ENCODE measurements at places on chromosomes 12 and 14.
A peak's percentile ranks its signal among the peaks of the same experiment; 100 is the strongest.

DNA sequence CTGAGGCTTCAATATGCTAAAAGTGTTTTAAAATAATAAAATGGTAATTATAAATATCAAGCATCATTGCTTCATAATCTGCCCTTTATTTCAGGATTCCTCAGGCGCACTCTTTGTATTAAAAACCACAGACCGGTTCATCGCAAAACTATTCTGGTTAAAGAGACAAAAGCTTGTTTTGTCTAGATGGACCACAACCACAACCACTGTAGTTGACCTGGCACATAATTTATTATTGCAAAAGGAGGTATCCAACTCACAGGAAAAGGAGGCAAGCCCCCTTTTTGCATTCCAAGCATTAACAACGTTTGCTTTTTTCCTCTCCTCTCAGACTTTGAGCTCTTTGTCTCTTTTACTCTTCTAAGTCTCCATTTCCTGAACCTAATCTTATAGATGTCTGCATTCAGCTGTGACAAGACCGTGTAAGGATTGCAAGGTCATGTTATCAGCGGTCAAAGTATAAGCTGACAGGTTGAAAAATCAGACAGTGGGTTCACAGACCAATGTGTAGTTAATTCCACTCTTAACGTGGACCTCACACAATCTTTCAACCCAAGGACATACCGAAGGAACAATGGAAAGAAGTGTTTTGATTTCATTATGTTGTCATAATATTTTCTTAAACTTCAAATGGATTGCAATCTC, 1057.6 kb downstream of the GALC start:
- no peak for DNase-seq

GRCh38 chr14:32710231-32710671, 228.4 kb upstream of the NPAS3 start:
- no peak for DNase-seq

GRCh38 chr14:68232300-68233055, 412.9 kb downstream of the RAD51B start:
- peak; percentile 86 for DNase-seq

DNA sequence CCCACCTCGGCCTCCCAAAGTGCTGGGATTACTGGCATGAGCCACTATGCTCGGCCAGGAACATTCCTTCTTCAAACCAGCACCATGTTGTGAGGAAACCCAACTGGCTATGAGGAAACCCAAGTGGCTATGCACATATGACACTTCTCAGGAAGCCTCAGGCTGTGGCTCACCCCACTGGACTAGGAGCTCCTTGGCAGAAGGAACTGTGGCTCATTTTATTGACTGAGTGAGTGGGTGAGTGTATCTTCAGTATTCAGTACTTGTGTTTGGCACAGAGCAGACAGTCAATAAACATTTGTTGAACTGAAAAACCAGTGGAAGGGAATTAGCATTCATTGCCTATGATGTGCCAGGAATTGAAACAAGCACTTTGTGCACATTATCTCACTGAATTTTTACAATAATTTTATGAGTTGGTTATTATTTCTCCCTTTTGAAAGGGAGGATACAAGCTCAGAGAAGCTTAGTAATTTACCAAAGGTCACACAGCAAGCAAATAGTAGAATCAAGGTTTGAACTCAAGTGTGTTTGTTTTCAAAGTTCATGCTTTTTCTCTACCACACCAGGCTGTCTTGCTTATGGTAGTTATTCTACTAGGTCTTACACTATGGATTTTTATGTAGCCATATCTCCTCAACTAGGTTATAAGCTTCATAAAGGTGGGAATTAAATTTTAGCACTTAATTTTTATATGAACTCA, 121.6 kb downstream of the VEZT start:
- no peak for DNase-seq

DNA sequence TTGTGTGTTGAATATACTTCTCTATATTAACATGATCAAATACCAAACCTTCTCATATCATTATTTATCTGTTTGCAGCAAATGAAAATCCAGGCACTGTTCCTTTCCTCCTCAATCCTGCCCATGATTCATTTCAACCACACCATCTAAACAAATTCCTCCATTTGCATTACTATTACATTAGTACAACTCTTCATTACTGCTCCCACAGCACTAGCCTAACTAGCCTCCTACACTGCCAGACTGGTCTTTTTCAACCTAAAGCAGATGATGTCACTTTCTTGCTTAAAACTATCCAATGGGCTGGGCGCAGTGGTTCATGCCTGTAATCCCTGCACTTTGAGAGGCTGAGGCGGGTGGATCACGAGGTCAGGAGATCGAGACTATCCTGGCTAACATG, 117.3 kb upstream of the MYF6 start:
- DNase-seq = no peak

DNA sequence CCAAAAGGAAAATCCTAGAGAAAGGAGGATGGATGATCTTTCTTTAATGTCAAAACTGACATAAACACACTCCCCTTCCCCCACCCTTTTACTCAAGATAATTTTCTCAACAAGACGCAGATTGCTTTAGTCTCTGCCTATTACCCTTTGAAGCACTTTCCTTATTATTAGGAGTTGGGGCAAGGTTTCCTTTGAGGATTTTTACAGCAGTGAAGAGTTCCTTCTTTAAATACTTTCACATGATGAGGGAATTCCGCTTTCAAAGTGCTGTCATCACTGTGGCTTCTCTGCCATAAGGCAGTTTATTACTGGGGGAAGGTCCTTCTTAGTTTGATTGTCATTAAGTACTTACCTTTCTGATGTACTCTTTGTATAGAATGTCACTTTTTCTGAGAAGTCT, 172.1 kb downstream of the MSRB3 start:
- no peak for DNase-seq

DNA sequence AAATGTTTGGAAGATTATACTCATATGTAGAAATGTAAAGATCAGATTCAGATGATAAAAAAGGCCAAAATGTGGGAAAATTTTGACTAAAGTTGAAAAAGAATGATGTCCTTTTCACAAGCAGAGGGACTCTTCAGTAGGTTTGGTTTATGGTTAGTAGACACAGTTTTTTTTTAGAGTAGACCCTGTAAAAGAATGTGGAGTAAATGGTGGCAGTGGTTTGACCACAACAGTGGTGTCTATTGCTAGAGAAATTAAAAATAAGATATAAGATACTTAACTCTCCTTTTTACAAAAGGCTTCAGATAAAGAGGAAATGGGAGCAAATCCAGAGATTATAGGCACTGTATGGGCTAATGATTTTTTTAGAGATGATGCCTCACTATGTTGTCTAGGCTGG, 21.8 kb downstream of the RAP1B start:
- no peak for DNase-seq

GRCh38 chr14:75609116-75609515, 30.7 kb downstream of the FLVCR2 start:
- DNase-seq = no peak

Data from activated CD4-positive, alpha-beta T cell treated with anti-CD3 and anti-CD28 coated beads, Interleukin-2, amount 50 U/mL, for 16 hours (primary cell).